Upper lobe of right lung (tissue), 1 donor: ENCODE measurements at places on chromosomes 5 and 9.

DNA sequence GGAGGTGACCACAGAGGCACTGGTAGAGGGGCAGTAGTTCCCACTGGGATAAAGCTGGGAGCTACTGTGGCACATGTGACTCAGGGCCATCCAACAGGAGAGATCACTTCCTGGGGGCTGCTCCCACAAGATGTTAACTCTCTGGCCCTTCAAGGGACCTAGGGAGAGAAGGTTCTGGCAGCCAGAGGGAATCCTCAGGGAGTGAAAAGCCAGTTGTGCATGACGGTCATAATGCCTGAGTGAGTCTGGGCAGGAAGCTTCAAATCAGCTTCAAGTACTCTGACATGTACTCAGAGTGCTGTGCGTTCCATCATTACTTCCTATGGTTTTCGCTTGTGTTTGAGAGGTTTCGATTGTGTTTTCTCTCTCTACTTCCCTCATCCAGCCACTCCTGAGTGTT, 388.5 kb downstream of the GABRG2 start:
- DNase-seq, result no peak

- DNase-seq, result no peak
These were observed 1.1 kb upstream of the ARSI start for GRCh38 chr5:150303660-150304386.

- DNase-seq, result no peak
These were observed 2.1 kb downstream of the CA9 start for GRCh38 chr9:35675732-35676392.

- no peak for DNase-seq
These were observed 183.2 kb upstream of the TBC1D2 start for GRCh38 chr9:98438666-98439065.

- no peak for DNase-seq
These were observed 87.9 kb downstream of the CEMIP2 start for GRCh38 chr9:71680189-71680980.

DNA sequence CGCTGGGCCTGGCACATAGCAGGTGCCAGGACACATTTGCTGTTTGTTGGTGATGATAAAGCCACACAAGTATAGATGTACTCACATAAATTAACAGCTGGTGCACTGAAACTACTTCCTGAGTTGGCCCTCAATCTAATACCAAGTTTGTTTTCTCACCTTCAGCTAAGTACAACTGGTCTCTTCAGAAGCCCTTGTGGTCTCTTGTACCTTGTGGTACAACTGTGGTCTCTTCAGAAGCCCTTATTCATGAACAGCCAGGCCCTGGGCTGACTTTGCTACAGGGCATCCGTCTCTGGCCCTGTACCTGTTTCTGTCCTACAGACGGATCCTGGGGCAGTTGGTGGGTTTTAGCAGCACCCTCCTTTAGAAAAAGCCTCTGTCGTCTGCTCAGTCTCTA, 81.5 kb downstream of the DAB2IP start:
- DNase-seq, result no peak

DNA sequence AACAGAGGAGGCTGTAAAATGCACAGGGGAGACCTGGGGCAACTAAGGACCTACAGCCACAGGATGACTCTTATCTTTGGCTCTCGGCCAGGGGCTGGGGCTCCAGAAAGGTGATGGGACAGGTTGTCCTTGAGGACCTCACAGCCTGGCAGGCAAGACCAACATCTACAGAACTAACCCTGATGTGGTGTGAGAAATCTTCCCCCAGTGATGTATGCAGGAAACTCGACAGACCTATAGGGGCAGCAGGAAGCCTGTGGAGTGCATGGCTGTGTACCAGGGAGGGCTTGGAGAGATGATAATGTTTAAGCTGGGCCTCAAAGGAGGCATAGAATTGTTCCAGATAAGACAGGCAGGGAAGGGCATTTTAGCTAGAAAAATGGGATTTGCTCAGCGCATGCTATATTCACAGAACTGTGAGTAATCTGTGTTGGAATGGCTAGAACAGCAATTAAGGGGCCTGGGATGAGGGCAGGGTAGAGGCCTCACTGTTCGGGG, 68.5 kb upstream of the SLC25A51 start:
- DNase-seq, result peak; percentile 46

DNA sequence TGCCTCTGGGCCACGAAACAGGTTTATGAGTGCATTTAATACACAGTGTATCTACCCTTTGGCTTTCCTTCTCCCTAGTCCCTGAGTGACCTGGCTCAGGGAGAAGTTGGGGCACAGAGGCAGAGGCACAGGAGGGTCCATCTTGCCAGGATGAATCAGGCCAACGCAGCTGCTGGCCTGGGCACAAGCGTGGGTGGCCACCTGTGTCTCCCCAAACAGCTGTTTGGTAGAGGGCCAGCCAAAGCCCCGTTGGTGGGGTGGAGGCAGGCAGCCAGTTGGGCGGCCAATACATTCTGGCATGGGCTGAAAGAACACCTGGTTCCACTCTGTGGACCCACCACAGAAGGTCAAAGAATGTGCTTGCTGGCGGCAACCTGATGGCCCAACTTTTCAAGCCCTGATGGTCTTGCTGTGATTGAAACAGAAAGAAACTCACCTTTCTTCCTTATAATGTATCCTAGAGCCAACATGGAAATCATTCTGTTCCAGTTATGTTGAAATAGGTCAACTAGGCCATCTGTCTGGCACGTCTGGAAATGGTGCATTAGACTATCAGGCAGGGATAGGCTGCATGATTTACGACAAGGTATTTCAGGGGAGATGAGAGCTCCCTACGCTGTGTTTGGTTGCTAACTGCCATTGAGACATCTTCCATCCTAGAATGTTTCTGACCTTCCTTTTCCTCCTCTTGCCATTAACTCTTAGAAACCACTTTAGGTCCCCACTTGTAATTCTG, 337.4 kb downstream of the ADAMTS6 start:
- no peak for DNase-seq

GRCh38 chr5:103891151-103891550, 328.6 kb upstream of the NUDT12 start:
- DNase-seq, result no peak

- DNase-seq, result peak; percentile 76
These were observed 70.0 kb downstream of the SECISBP2 start for GRCh38 chr9:89388084-89388867.

DNA sequence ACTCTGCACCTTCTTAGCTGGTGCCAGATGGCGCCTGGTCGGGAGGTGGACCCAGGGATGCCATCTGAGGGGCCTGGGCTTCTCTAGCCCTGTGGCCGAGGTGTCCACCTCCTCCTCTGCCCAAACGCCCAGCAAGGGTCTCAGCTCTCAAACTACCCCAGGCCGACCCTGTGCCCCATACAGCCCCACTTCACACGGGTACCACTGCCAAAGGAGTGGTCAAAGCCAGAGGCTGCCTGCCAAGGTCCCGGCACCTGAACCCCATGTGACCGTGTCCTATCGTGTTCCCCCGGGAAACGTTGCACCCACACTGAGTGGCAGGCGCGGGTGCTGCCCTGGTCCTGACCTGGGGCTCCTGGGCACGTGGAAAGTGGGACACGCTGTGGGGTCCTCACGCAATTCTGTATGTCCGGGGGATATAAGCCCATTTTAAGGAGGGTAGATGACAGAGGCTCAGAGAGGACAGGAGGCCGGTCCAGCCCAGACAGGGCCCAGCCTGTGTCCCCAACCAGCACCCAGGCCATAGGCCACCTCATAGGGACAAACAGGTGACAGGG, 1.9 kb downstream of the ENTPD8 start:
- peak; percentile 57 for DNase-seq

DNA sequence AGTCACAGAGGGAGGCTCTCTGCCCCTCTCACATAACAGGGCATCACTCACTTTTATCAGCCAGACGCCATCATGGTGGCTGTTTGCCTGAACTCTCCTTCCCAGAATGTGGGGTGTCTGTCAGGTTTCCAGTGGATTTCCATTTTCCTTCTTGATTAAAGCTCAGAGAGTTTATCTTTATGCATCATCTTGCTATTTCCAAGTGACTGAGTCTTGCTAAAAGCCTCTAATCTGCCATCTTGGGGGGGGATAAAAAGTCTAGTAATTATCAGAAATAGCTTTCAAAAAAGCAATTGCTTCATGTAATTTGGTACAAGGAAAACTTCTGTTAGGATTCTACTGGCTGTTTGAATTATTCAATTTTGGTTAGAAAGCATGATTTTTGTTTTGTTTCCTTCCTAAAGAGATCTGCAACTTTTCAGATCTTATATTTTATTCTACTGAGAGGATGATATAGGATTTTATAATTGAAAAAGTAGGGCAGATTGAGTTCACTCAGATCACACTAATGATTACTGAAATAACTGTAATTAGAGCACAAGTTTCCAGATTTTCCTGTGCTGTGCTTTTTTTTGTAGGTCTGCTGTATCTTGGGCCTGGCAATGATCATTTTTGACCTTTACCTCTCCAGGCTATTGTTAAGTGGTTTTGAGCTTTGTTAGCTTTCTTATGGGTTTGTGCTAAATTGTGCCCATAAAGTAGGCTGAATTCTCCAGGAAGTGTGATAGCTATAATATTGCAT, 661.5 kb downstream of the TLE4 start:
- no peak for DNase-seq

DNA sequence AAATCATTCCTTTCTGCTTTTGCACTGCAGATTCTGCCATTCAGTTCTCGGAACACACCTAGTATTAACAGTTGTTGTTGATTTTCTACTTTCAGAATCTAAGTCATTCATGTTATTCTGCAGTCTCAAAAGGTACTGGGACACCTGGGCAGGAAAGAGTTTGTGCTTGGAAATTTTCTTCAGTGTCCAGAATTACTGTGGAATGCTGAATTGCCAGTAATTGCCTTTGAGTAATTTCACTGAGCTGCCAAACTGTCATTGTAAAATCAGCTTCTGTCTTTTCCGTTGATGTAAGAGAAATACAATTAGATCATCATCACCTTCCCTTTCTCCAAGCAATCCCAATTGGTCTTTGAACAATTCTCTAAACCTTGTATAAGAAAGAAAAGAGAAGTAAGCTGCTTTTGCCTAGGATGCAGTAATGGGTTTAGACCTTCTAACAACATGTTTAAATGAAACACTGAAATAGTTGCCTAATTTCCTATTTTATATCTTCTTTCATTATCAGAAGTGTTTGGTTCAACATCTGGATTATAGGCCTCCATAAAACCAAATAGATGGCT, 75.7 kb upstream of the TGFBR1 start:
- no peak for DNase-seq

DNA sequence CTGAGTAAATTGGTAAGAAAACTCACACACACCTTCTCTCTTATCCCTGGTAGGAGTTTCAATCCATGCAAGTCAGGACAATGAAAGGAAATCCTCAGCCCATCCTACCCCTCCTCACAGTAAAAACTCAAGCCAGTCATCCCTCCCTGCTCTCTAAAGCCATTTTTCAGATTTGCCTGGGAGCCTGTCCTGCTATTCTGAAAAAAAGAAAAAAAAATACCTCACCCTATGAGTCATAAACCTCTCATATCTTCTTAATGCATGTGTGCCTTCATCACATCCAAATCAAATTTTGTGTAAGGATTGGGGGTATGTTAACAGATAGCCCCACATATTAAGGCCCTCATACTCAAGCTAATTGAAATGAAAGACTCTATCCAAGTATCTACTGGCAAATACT, 14.1 kb downstream of the UGT3A2 start:
- no peak for DNase-seq

DNA sequence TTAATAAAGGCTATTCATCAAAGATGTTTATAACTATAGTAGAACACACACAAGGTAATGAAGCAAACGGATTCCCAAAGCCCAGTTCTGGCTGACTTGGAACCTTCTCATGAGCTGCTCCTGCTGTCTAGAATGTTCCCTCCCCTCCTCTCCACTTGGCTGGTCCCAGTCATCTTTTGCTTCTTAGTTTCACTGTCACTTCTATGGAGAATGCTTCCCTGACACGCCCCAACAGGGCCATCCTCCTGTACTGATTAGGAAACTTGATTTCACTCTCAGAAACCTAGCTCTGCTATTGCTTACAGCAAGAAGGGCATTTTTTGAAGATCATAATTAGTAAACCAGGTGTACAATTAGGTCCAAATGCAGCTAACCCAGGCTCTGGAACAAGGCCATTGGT, 3.2 kb upstream of the RAPGEF1 start:
- DNase-seq, result no peak

DNA sequence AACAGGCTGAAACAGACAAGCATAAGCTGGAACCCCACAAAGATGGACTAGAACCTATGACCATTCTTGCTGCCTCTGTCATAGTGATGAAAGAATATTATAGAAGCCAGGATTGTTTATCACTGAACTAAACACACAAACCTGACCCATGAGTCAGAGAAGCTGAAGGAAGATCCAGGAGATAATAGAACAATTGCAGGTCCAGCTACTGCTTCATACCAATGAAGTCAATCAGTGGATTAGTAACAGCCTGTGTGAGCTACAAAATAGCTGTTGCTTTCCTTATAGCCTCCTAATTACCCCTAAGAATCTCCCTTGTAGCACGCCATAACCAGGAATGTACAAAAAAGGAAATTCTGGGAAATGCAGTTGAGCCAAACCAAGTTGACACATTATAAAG, 459.9 kb upstream of the ZNF462 start:
- no peak for DNase-seq

DNA sequence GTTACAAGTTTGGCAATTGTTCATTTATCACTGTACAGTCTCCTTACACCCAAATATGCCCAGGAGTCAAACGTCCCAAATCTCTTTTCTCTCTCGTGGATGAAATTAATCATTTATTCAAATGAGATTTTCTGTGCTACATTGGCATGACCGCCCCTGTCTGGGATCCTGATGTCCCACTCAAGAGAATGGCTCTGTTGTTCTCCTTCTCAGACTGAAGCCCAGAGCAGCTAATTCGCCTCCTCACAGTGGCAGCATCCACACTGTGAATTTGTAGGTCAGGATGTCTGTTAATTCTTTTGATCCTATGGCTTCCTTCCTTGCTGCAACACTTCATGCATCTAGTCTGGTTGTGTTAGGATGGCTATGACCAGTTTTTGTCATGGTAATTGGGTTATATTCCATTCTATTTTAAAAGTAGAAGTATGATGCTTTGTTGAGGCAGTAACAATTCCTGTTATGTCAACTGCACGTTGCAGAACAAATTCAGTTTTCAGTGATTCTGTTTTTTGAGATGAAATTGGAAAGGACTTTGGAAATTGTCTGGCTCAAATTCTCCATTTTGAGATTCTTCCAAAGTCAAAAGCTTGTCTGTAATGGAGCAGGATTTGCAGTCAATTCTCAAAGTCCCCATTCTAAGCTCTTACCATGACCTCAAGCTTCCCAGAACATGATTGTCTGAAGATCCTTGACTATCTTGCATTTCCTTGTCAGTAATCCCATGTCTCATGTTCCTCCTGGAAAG, 141.5 kb upstream of the GAS1 start:
- no peak for DNase-seq

GRCh38 chr5:167143716-167144115, 1147.7 kb upstream of the WWC1 start:
- no peak for DNase-seq

GRCh38 chr9:79574136-79574535, 2.4 kb downstream of the TLE4 start:
- DNase-seq, result no peak

DNA sequence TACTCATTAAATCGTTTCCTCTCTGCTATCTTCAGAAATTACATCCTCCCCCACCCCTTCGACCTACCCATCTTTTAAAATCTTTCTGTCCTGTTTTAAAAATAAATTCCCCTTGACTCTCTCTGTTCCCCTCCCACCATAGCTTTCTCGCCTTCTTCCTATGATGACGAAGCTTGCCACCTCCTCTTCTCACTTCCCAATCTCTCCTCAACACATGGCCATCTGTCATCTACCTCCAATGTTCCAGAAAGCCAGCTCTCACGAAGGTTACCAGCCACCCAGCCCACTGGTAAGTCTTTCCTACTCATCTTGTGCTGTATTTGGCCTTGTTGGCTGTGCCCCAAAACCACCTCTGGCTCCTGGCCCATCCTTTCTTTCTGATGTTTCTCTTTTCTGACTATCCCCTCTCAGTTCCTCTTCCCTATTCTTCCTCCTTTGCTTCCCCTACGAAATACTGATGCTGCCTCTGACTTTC, 346.3 kb downstream of the ENC1 start:
- no peak for DNase-seq
